SK-N-SH (cell line): ENCODE measurements at places on chromosomes 6 and 20. TPM values are rescaled to one million over a fixed set of nuclear protein-coding genes. Genes with fewer than 3 reads are reported as not detected.

OR2B6 gene
- polyA plus RNA-seq = 0.21 and 0.42 TPM in 2 replicates

RSPO3 gene
- polyA plus RNA-seq = not detected in 2 replicates

RAMACL gene
- polyA plus RNA-seq = 0.10 and 0.39 TPM in 2 replicates

ZNF391 gene
- polyA plus RNA-seq = 0.77 and 1.1 TPM in 2 replicates

- no peaks in the 10 kb centered on the region for H3K36me3 ChIP-seq
- no peaks in the 10 kb centered on the region for H3K27me3 ChIP-seq
- no peak for DNase-seq
- H3K4me3 ChIP-seq = no peak overlapping the region
These were observed 84.3 kb upstream of the TAB2 start for GRCh38 chr6:149233056-149233715.

- no peak for DNase-seq
- no peaks in the 10 kb centered on the region for H3K4me1 ChIP-seq
- no peaks in the 10 kb centered on the region for H3K36me3 ChIP-seq
- no peak overlapping the region for H3K27ac ChIP-seq
These were observed 121.4 kb downstream of the BMP2 start for GRCh38 chr20:6888736-6889395.

- peak overlapping the region; percentile 86 for H3K27ac ChIP-seq
- H3K4me1 ChIP-seq = peaks cover 34% of the 10 kb centered on the region
- H3K36me3 ChIP-seq = no peaks in the 10 kb centered on the region; the same call in 1 of the 2 replicates
- H3K4me3 ChIP-seq = no peak overlapping the region
- no peaks in the 10 kb centered on the region for H3K27me3 ChIP-seq
These were observed 62.4 kb downstream of the TNFRSF21 start for GRCh38 chr6:47247227-47247797.

PAX1 gene
- polyA plus RNA-seq = not detected in 2 replicates

GRCh38 chr6:70186461-70186860 lies 116.4 kb downstream of the COL9A1 start:
- no peak overlapping the region for H3K4me3 ChIP-seq
- H3K4me1 ChIP-seq = no peaks in the 10 kb centered on the region

DNA sequence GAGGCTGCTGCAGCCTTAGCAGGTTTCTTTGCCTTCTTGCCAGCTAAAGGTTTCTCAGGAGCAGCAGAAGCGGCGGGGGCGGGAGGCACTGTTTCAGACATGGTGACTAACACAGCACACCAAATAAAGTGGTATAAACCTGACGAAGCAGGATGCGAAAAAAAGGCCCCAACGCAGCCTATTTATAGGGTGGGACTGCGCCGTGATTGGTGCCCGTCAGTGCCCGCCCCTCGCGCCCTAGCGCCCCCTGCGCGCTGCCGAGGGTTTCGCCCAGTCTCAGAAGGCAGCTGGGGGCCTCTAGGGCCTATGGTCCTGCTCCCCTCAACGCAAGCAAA lies 55.0 kb downstream of the TRIM38 start:
- peaks cover 10% of the 10 kb centered on the region for H3K4me1 ChIP-seq
- H3K27ac ChIP-seq = no peak overlapping the region
- no peaks in the 10 kb centered on the region for H3K36me3 ChIP-seq

DNA sequence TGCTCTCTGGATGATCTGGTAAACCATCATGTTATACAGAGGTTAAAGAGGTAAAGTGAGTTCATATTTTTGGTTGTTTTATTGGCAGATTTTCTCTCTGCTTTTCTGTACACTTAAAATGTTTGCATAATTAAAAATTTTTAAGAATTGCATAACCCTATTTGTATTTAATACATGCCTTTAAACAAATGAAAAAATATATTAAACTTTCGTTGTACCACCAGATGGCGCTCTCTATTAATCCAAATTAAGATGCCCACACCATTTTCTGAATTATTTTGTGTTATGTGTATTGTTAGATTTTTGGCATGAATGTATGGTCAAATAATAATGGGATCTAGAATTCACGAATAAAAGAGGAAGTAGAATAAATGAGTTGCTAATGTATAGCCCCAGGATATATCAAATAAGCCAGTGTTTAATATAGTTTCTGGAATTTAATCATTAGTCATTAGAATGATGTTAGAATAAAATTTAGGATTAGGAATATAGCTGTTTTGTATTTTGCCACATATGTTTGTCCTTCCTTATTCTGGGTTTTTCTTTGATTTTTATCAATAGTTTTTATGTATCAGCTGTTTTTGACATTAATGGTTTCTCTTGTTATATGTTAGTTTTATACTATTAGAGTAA lies 38.9 kb downstream of the SMAP1 start:
- H3K4me3 ChIP-seq = no peak overlapping the region
- no peaks in the 10 kb centered on the region for H3K27me3 ChIP-seq
- no peaks in the 10 kb centered on the region for H3K4me1 ChIP-seq
- H3K27ac ChIP-seq = no peak overlapping the region

DNA sequence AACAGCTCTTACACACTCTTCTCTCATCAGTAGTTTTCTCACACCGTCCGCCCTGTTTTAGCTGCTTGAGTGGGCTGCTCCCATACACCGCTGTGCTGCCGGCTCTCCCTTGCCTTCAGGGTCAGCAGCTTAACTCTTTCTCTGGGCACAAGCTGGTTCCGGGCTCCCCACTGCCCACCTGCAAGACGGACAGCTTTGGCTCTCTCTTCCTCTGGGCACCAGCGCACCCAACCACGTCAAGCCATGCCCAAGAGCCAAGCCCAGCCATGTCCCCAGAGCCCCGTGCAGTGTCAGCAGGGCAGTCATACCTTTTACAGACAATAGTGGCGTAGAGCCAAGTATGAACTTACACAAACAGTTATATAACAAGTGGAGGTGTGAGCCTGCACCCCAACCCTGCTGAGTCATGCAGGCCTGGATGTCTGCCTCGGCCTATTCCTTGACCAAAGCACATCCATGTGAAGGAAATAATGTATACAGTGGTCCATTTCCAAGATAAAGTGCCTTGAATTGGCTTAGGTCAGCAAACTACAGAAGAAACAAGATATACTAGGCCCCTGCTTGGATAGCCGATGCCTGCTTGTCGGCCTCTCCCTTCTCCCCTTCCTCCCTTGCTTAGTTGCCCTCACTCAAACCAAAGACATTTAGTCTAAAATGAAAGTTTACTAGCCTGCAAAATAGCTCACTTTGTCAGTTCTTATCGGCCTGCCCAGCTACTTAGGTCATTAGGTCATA lies 89.3 kb downstream of the JPH2 start:
- no peaks in the 10 kb centered on the region for H3K27me3 ChIP-seq
- DNase-seq = no peak
- peaks cover 2% of the 10 kb centered on the region; the same call in 1 of the 2 replicates for H3K4me1 ChIP-seq
- no peak overlapping the region for H3K27ac ChIP-seq

- H3K36me3 ChIP-seq = no peaks in the 10 kb centered on the region
- H3K27ac ChIP-seq = no peak overlapping the region
- DNase-seq = peak; percentile 51
- H3K27me3 ChIP-seq = no peaks in the 10 kb centered on the region
- peak overlapping the region; percentile 51; the same call in 1 of the 2 replicates for H3K4me3 ChIP-seq
- no peaks in the 10 kb centered on the region; the same call in 1 of the 2 replicates for H3K4me1 ChIP-seq
These were observed 100.1 kb upstream of the RGS17 start for GRCh38 chr6:153231048-153231646.

DNA sequence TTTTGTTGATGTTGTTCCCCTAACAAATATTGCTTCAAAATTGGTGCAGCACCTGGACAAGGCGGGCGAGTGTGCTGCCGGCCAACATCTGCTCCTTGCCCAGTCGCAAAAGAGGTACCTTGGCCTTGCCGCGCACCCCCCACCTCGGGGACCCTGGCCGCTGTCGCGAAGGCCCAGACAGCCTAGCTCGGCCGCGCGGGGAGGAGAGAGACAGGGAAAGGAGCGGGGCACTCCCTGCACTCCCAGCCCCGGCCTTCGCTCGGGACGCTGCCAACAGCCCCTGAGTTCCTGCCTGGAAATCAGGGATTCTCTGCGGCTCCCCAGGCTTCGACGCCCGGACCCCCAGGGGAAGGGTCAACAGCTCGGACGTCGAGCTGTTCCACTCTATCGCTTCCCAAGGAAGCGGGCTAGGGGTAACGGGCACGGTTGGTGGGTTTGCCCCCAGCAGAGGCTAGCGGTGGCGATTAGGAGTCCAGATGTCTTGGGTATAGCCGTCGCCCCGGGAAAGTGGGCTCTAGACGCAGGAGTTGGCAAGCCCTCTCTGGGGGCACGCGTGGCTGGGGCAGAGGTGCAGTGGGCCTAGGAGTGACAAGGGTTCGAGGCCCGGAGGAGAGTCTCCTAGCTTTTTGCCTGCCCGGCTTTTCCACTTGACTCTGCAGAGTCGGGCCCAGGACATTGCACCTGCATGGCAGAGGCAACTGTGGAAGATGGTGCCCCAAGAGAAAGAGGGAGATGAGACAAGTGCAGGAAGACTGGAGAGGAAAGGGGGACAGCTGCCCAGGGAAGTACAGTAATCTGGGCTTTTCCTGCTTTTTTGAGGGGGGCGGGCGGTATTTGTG lies 8.2 kb downstream of the POU3F2 start:
- no peak overlapping the region for H3K27ac ChIP-seq
- no peaks in the 10 kb centered on the region for H3K36me3 ChIP-seq
- H3K4me3 ChIP-seq = no peak overlapping the region
- 0 out of 2 replicates have a peak, but pooled peaks cover 5% of the 10 kb centered on the region for H3K4me1 ChIP-seq

CST7 gene
- polyA plus RNA-seq = 0.07 and 0.08 TPM in 2 replicates
